ENCODE measurements at places on chromosomes 16 and 17.

GRCh38 chr17:2602597-2603017, 9.2 kb downstream of the PAFAH1B1 start:
- no peak for DNase-seq

DNA sequence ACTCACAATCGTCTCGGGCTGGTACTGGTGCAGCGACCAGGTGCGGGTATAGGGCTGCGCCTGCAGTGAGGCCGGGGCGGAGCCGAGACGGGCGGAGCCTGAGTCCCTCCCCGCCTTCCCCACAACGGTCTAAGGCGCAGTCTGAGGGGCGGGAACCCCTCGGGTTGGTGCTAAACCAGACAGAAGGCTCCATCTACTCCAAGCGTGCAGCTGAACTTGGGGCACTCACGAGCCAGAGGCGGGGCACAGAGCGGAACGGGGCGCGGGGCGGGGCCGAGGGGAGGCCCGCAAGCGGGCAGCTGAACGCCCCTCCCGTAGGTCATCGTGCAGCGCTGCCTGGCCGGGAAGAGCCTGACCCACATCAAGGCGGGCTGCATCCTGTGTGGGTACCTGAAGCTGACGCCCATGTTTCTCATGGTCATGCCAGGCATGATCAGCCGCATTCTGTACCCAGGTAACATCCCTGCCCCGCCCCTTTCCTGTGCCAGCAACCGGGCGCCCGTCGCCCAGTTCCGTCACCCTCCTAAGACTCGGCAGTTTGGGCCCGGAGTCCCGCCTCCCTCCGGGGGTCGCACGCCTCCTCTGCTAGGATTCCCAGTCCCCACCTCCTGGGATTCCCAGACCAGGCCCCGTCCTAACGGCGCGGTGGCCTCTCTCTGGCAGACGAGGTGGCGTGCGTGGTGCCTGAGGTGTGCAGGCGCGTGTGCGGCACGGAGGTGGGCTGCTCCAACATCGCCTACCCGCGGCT, 5.0 kb downstream of the SLC5A2 start:
- peak; percentile 60 for DNase-seq

- DNase-seq, result no peak
These were observed 489.9 kb upstream of the CDH5 start for GRCh38 chr16:65876624-65877023.

DNA sequence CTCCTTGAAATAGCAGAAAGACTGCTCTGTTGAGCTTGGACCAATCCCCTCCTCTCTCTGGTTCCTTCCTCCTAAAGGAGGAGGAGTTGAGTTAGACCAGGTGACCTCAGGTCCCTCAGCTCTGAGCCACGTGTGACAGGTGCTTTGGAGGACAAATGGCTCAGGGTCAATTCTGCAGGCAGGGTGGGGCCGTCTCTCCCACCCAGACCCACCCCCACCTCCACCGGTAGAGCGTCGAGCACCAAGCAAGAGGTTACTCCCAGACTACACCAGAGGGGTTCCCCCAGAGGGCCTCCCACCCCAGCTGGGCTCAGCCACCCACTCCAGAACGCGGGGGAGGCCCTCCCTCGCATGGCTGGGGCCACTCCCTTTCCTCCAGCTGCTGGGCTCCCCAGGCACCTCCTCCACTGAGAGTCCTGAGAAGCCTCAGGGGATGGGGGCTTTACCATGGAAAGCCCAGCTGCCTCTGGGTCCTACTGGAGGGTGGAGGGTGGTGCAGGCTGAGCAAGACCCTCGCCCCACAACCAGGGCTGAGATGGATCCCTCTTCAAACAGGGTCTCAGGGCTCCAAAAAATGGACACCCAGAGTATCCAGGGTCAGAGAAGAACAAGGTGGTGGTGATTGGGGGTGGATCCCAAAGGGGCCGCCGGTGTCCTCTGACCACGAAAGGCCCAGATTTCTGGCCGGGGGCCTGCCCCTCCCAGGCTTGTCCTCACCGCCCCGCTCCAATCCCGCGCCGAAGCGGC, 7.6 kb downstream of the MYO1C start:
- DNase-seq, result peak; percentile 68

GRCh38 chr17:4140125-4140524, 2.7 kb downstream of the ZZEF1 start:
- DNase-seq, result no peak

Data from left ventricle myocardium superior (tissue), 1 donor.